Kasumi-1 (cell line): ENCODE measurements at places on chromosomes 1 and 21.

GRCh38 chr1:202689493-202690342, 20.5 kb downstream of the SYT2 start:
- DNase-seq: no peak

GRCh38 chr1:3473381-3473844, 18.9 kb downstream of the ARHGEF16 start:
- no peak for DNase-seq

- DNase-seq: no peak
Measured at GRCh38 chr21:42492201-42492600, 3.8 kb downstream of the RSPH1 start.

DNA sequence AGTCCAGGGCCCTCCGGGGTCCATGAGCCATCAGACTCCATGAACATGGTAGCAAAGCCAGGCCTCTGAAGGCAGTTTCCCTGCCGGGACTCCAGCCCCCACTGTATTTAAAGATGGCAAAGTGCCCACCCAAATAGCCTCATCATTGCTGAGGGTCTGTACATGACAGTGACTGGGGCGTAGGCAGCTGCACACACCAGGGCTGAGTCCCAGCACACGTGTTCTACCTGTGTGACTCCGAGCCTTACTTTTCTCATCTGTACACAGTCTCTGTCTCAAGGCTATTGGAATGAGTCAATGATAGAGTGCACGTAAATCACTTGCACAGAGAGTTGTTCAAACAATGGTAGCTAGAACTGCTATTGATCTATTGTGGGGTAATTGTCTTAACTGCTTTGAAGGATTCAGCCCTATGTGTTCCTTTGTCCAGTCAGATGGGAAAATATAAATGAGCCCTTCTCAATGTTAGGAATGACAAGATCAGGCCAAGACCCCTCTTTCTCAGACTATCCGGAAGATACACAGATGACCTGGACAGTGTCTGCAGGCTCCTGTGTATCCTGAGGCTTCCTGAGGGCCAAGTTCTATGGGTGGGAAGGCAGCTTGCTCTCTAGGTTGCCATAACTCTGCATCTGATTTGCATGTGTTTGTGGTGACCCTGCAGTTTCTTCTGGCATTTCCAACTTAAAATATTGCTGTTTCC, 48.9 kb downstream of the RASSF5 start:
- DNase-seq: no peak

- DNase-seq: no peak
Measured at GRCh38 chr1:64050601-64051000, 152.8 kb upstream of the UBE2U start.

DNA sequence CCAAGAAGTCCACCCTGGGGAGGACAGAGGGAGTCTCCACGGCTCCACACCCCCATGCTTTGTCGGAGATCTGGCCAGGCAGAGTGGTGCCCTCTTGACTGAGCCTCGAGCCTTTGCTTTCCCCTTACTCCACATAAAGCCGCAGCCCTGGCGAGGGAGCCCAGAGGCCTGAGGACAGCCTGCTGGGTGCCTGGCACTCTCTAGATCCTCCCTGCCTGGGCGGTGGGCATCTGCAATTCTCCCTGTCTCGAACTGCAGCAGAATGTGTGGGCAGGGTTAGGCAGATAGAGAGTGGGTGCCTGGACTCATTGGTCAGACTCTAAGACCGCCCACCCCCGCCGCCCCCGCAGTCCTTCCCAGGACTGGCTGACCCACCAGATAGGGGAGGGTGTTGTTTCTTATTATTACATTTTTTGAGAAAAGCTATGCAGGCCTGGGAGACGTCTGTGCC, 13.9 kb downstream of the EPHX1 start:
- no peak for DNase-seq

GRCh38 chr1:89659322-89660081, 26.6 kb downstream of the LRRC8C start:
- DNase-seq: no peak

DNA sequence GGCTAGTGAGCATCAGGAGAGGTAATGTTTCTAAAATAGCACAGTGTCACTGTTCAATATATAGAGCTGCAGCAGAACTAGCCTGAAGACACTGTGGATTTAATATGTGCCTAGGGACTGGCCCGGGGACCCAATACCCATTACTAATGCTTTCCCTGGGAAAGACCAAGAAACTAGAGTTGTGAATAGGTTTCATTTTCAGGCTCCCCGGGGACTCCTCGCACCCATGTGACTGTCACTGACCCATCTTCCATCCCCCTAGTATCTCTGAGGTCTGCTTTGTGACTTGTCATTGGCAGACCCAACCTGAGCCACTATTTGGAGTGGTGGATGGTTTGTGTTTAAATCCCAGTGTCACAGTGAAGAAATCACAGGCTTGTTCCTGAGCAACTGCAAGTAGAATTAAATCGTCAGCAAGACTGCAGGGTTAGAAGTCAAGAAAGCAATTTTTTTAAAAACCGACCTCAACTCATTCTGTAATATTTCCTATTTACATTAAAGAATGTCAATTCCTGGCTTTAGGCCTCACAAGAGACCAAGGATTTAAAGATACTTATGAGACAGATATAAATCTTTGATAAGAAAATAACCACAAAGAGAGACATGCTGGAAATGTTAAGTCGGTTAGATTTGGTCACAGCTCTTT, 130.0 kb upstream of the TNR start:
- no peak for DNase-seq

DNA sequence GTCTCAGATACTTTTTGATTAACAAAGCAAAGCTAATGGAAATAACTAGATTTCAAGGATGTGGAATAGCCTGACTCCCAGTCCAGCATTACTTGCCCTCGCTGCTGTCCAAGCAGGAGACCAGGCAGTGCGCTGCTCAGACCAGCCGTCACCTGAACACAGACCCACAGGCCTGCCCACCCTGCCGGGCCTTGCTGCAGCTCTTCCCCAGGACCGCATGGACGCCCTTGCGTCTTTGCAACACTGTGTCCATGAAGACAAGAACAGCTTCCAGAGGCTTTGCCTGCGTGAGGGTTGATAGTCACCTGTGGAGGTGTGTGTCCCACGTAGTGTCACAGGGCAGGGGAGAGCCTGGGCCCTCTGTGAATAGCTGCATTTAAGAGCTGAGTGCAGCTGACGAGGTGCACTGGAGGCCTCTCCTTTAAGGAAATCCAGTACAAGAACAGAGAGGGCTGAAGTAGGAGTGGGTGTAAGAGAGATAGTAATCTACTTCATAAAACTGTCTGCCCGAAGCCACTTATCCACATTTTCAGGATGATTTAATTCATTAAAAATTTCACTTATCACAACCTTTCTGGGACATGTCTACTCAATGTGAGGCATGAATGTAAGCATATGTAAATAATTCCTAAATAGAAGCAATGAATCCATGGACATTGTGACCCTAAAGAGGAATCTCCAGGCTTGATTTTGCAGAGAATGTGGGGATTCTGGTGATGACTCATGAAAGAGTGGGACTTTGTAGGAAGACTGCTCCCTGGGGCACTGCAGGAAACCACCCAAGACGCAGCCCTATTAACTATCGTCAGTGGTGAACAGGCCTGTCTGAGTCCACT, 176.2 kb upstream of the RAB4A start:
- DNase-seq: no peak

DNA sequence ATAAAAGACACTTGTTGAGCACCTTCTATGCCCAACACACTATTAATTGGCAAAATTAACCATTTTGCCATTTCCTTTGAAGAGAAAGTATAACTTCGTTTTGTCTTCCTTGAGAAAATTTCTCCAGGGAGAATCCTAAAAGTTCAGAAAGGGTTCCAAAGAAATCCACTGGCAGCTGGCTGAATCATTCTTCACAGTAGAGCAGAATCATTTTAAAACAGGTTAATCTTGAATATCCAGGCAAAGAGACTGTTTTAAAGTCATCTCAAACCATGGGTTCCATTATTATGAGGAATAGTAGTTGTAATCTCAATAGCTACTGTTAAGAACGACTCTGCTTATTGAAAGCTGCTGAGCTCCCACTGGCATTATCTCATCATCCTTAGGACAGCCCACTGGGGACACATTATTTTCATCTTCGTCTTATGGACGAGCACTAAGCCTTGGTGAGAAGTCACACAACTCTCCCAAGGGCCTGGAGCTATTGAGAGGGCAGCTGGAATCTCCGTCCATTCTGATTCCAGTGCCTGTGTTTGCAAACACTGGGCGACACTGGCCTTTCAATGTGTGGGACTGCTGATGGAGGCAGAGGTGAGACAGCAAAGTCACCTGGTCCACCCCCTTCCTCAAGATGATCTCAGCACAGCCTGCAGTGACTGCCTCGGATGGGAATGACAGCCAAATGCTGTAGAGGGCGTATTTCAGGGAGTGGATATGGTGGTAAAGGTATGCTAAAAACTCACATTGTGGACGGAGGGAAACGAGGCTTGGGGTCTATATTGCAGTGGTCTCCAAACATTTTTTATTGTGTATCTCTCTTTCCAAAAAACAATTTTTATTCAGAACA, 15.3 kb upstream of the PGBD5 start:
- DNase-seq: no peak

GRCh38 chr1:88935522-88936222, 44.3 kb upstream of the GTF2B start:
- peak; percentile 74 for DNase-seq

- DNase-seq: no peak
Measured at GRCh38 chr1:155650231-155650757, 38.3 kb downstream of the YY1AP1 start.

DNA sequence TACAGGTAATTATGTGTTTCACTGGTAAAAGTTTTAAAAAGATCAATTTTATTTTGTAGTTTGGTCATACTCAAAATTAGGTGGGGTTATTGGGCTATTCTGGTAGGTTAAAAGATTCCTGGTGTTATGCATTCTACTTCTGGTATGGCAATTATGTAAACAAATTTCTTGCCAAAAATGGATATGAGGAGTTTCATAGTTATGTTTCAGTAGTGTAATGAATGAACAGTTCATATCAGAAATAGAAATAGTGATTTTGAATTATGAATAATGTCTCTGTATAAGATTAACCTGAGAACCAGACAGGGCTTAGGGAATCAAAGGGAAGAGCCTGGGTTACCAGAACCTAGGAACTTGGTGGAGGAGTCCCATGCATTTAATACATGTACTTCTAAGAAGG, 15.9 kb downstream of the ATF6 start:
- no peak for DNase-seq

GRCh38 chr1:225666495-225666894, 13.6 kb upstream of the ENAH start:
- DNase-seq: no peak

- DNase-seq: no peak
Measured at GRCh38 chr1:246373828-246374569, 133.1 kb downstream of the SMYD3 start.

- DNase-seq: no peak
Measured at GRCh38 chr1:56522680-56523079, 56.7 kb downstream of the PLPP3 start.

- no peak for DNase-seq
Measured at GRCh38 chr1:77562596-77563150, 119.8 kb downstream of the ZZZ3 start.

- no peak for DNase-seq
Measured at GRCh38 chr1:48230236-48230635, 7.7 kb downstream of the SLC5A9 start.

GRCh38 chr1:228154670-228155571, 5.2 kb downstream of the GJC2 start:
- DNase-seq: no peak

DNA sequence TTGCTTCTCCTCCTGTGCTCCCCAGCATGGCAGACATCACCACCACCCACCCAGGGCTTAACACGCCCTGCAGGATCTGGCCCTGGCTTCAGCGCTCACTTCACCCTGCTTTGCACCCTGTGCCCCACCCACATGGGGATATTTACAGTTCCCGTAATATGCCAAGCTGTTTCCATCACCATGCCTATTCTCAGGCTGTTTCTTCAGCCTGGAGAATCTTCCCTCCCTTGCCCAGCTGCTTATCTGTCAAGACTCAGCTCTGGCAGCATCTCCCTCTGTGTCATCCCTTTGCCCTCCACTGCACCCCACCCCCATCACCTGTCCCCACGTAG, 3.6 kb upstream of the AHCYL1 start:
- DNase-seq: no peak

DNA sequence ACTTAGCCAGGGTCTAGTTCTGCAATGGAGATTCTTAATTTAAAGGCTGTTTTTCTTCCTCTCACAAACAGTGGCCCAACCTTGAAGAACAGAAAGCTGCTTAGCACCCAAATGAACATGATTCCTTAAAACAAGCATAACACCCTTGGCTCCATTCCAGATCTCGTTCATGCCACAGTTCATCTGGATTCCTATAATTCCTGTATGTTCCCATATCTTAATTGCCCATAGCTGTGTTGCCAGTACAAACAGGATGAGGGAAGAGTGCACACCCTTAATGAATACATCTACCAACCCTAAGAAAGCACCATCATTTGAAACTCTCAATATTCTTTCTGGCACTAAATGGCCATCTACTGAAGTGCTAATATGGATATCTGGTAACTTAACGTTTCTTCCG, 45.5 kb downstream of the TGFB2 start:
- no peak for DNase-seq

DNA sequence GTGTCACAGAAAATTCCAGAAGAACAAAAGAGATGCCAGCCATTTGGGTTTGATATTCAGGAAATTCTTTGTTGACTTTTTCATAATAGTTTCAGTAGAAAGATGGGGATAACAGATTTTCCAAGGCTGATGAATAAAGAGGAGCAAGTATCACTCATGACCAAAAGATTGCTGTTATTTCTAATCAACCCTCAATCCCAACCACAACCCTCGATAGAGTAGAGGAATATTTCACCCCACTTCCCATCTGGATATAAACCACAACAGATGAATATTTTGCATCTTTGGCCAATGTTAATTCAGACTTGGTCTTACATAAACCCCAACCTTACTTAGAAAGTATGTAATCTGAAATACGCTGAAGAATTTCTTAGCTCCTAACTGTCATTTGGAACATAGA, 232.4 kb downstream of the SEC16B start:
- no peak for DNase-seq

- no peak for DNase-seq
Measured at GRCh38 chr1:25567710-25568089, 24.3 kb downstream of the LDLRAP1 start.

- DNase-seq: no peak
Measured at GRCh38 chr1:108511764-108512163, 48.1 kb upstream of the EEIG2 start.

DNA sequence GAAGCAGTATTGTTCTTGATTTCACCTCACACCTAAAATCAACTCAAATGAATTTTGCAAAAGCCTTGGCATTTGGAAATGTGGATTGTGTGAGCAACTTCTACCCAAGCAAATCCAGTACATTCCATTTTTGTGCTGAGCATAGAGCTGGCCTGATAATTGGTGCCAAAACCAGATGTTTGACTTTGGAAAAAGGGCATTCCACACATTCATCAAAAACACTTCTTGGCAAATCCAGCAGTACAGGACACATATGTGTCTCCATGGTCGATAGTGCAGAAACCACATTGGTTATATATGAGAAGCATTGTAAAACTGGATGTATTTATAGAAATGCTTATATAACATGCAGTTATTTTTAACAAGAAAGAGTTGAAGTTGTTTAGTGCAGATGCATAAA, 210.4 kb downstream of the KCNK2 start:
- no peak for DNase-seq
